K562 (cell line): ENCODE measurements at places on chromosomes 7 and 10. TPM values are rescaled to one million over a fixed set of nuclear protein-coding genes. Genes with fewer than 3 reads are reported as not detected.

- peaks cover 3% of the 10 kb centered on the region; the same call in 2 of the 3 replicates for H3K4me1 ChIP-seq
- no peak for DNase-seq
- H3K4me3 ChIP-seq = no peak overlapping the region
- no peak overlapping the region for H3K27ac ChIP-seq
Observed at GRCh38 chr10:110850099-110850498, 21.6 kb upstream of the PDCD4 start.

GRCh38 chr7:133676805-133677370, 424.0 kb downstream of the EXOC4 start:
- H3K27me3 ChIP-seq = no peaks in the 10 kb centered on the region
- H3K36me3 ChIP-seq = no peaks in the 10 kb centered on the region
- H3K4me1 ChIP-seq = no peaks in the 10 kb centered on the region
- H3K27ac ChIP-seq = no peak overlapping the region

Gene CHST3
- 0.38 and 0.42 TPM in 2 replicates for total RNA-seq

GRCh38 chr7:10767771-10768170, 205.9 kb upstream of the PHF14 start:
- peaks cover 48% of the 10 kb centered on the region for H3K36me3 ChIP-seq
- no peak for DNase-seq
- H3K27me3 ChIP-seq = no peaks in the 10 kb centered on the region
- no peak overlapping the region for H3K4me3 ChIP-seq

- no peaks in the 10 kb centered on the region for H3K36me3 ChIP-seq
- no peaks in the 10 kb centered on the region for H3K4me1 ChIP-seq
- no peaks in the 10 kb centered on the region for H3K27me3 ChIP-seq
- H3K27ac ChIP-seq = no peak overlapping the region
- H3K4me3 ChIP-seq = no peak overlapping the region
Observed at GRCh38 chr7:84248267-84248666, 53.7 kb upstream of the SEMA3A start.

DNA sequence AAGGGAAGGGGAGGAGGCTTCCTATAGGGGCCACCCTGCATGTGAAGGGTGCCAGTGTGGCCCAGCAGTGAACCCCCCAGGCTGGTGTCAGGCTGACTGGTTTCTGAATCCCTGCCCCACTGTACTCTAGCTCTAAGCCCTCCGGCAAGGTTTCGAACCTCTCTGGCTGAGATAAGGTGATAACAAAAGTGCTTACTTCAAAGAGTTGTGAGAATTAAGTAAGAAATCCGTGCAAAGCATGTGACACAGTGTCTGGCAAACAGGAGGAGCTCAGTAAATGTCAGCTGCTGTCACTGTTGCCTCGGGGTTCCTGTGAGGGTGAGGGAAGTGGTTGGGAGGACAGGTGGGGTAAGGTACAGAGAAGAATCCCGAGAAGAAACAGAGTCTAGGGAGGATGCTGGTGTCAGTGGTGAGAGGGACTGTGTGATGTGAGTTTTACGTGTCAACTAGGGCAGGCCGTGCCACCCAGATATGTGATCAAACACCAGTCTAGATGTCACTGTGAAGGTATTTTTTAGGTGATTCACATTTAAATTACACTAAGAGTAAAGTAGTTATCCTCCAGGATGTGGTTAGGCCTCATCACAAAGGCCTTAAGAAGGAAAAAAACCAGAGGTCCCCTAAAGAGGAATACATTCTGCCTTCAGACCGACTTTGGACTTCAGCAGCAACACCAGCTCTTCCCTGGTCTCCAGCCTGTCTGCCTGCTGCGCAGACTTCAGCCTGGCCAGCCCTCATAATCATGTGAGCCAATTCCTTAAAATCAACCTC, 64.4 kb downstream of the BPGM start:
- no peak overlapping the region for H3K27ac ChIP-seq
- no peaks in the 10 kb centered on the region for H3K36me3 ChIP-seq
- H3K4me3 ChIP-seq = no peak overlapping the region
- no peaks in the 10 kb centered on the region for H3K4me1 ChIP-seq

Gene TMEM236
- total RNA-seq = 0.04 TPM in 2 replicates

Gene EPO
- not detected in 2 replicates for total RNA-seq

DNA sequence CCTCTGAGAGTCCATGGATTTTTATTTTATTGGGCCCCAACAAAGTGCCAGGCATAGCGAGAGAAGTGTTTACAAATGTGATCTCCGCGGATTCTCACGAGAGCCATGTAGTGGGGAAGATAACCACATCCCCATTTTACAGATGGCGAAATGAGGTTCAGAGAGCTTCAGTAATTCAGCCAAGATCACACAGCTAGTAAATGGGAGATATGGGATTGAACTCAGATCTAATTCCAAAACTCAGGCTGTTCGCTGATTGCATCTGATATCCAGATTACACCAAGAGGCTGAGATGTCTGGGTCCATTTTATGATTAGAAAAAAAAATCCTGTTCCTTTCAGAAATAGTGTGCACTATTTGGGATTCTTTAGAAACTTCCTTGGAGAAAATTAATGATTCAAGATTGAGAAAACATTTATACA, 1.3 kb downstream of the FAS start:
- H3K36me3 ChIP-seq = no peaks in the 10 kb centered on the region
- H3K4me1 ChIP-seq = no peaks in the 10 kb centered on the region
- H3K27me3 ChIP-seq = no peaks in the 10 kb centered on the region
- no peak for DNase-seq

DNA sequence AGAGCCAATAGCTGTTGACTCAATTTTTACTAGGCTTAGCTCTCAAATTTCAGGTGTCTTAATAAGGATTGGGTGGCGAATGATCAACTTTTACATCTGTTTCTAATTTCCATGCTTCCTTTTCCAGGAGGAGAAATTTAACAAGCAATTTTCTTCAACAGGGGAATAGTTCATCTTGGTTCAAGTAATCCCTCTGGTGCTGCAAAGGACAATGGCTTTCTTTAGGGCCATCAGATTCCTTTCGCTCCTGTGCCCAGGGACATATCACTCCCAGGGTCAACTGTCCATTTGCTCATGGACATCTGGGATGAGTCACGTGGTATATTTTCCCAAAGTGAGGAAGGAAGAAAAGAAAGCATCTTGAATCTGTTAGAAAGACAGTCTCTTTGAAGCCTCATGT, 313.3 kb downstream of the FRMD4A start:
- no peak overlapping the region for H3K27ac ChIP-seq
- no peaks in the 10 kb centered on the region for H3K4me1 ChIP-seq
- H3K36me3 ChIP-seq = no peaks in the 10 kb centered on the region

Gene MBL2
- total RNA-seq = not detected in 2 replicates

DNA sequence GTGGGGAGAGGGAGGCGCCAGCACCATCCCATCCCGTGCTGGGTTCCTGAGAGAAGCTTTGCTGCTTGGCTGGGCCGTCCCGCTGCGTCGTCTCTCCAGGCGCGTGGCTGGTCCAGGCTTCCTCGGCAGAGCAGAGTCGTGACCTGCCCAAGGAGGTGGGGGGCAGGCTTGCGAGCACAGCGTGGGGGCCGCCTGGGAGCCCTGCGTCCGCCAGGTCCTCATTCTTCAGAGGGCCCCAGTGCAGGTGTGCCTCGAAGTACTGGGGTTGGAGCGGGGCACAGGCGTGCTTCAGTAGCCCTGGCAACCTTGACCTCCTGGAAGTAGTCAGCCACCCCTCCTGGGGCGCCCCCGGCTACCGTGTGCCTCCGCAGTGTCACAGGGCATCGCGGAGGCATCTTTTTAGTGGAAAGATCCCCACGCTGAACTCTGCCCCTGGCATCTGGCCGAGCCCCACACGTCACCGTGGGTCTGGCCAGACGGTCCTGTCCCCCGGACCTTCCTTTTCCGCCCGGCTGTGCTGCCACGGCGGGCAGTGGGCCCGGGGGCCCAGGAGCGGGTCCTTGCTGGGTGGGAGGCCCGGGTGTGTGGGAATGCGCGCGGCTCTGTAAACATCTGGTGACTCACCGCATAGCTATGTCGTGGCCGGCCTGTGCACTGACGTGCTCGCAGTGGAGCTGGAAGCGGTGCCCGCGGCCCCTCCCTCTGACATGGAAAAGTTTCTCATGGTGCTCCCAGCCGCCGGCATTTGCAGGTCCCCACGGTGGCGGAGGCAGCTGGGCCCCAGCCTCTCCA, 6.4 kb downstream of the MAFK start:
- no peaks in the 10 kb centered on the region for H3K27me3 ChIP-seq
- no peak overlapping the region for H3K4me3 ChIP-seq
- peak overlapping the region; percentile 25; the same call in 2 of the 3 replicates for H3K27ac ChIP-seq

Gene PTPRZ1
- 0.04 and 0.11 TPM in 2 replicates for total RNA-seq

DNA sequence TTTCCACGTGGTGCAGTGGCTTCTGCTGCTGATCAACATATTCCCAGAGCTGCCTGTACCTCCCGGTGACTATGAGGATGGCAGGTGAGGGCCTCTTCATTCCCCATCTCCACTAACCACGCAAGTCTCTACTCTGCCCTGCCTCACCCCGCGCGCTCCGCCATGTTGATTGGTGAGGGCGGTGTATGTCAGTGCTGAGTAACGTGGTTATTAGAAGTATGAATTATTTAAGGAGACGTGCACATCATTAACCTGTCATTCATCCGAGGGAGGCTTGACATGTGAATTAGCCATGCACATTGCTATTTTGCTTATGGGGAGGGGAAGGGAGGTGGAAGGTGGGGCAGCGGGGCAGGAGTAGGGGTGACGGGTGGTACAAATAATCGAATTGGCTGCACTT, 138.6 kb downstream of the SORCS3 start:
- DNase-seq = no peak
- H3K27me3 ChIP-seq = no peaks in the 10 kb centered on the region
- H3K4me1 ChIP-seq = no peaks in the 10 kb centered on the region
- H3K36me3 ChIP-seq = no peaks in the 10 kb centered on the region
- H3K4me3 ChIP-seq = no peak overlapping the region

GRCh38 chr10:89217057-89217990, 10.2 kb upstream of the CH25H start:
- H3K27me3 ChIP-seq = peaks cover 4% of the 10 kb centered on the region
- no peaks in the 10 kb centered on the region for H3K36me3 ChIP-seq
- no peak overlapping the region for H3K4me3 ChIP-seq
- DNase-seq = peak; percentile 10

Gene RAPGEF5
- 1.8 and 3.1 TPM in 2 replicates for total RNA-seq

DNA sequence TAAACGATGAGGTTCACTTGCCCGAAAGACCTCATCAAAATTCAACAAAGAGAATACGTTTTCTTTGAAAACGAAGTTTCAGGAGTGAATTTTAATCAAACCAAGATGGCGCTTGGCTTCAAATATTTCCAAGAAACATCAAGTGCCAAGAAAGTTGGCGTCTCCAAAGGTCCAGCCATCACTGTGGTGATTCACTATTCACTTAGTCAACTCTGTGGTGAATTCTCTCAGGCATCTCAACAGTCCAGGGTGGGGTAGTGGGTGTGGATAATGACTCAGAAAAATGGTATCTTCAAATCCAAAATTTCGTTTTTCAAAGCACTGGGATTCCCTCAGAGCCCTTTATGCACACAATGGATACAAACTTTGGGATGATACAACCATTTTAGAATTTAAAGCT, 133.1 kb downstream of the SVIL start:
- no peaks in the 10 kb centered on the region for H3K36me3 ChIP-seq
- no peak overlapping the region for H3K27ac ChIP-seq
- peaks cover 17% of the 10 kb centered on the region for H3K27me3 ChIP-seq
- peak; percentile 30 for DNase-seq

- H3K4me3 ChIP-seq = no peak overlapping the region
- H3K4me1 ChIP-seq = peaks cover 5% of the 10 kb centered on the region
- H3K36me3 ChIP-seq = no peaks in the 10 kb centered on the region
Observed at GRCh38 chr7:19104811-19105210, 12.6 kb downstream of the TWIST1 start.

Gene FKBP6
- not detected in 2 replicates for total RNA-seq

GRCh38 chr10:17227367-17228090, 512 bp upstream of the VIM start:
- H3K4me3 ChIP-seq = peak overlapping the region; percentile 71
- H3K27ac ChIP-seq = peak overlapping the region; percentile 82
- no peak for DNase-seq
- H3K36me3 ChIP-seq = peaks cover 20% of the 10 kb centered on the region; the same call in 2 of the 3 replicates
- H3K4me1 ChIP-seq = peaks cover 21% of the 10 kb centered on the region; the same call in 2 of the 3 replicates

- no peaks in the 10 kb centered on the region for H3K36me3 ChIP-seq
- H3K27me3 ChIP-seq = no peaks in the 10 kb centered on the region; the same call in 2 of the 3 replicates
- no peak overlapping the region for H3K4me3 ChIP-seq
- no peak overlapping the region for H3K27ac ChIP-seq
- peak; percentile 43 for DNase-seq
Observed at GRCh38 chr10:69856601-69857166, 55.0 kb downstream of the COL13A1 start.

Gene SPDYE9
- not detected in 2 replicates for total RNA-seq

- H3K4me1 ChIP-seq = no peaks in the 10 kb centered on the region
Observed at GRCh38 chr10:22420787-22421517, 75.7 kb downstream of the SPAG6 start.

- H3K27me3 ChIP-seq = no peaks in the 10 kb centered on the region
- DNase-seq = no peak
- no peaks in the 10 kb centered on the region for H3K4me1 ChIP-seq
- H3K4me3 ChIP-seq = no peak overlapping the region
- no peak overlapping the region for H3K27ac ChIP-seq
Observed at GRCh38 chr7:17654940-17655339, 285.4 kb downstream of the SNX13 start.

DNA sequence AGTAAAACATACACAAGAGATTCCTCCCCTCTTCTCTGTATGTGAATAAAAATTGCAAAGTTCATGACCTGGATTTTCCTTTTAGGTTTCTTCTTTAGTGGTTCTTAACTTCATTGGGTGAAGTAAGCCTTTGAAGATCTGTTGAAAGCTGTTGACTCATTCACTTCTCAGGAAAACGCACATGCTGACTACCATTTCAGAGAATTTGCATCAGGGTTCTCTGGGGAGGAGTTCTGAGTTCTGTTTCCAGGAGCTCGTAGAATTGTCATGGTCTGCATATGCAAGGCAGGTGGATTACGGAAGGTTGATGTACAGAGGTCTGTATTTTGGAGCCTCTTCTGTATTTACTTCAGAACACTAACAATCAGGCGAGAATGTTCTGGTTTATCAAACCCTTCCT, 962 bp upstream of the SLC26A4 start:
- no peak overlapping the region for H3K4me3 ChIP-seq
- peak overlapping the region; percentile 39; the same call in 2 of the 3 replicates for H3K27ac ChIP-seq
- H3K27me3 ChIP-seq = no peaks in the 10 kb centered on the region
- H3K36me3 ChIP-seq = no peaks in the 10 kb centered on the region
- peak; percentile 39 for DNase-seq

GRCh38 chr7:87398446-87398845, 53.0 kb downstream of the CROT start:
- H3K4me3 ChIP-seq = no peak overlapping the region
- DNase-seq = no peak
- H3K36me3 ChIP-seq = peaks cover 2% of the 10 kb centered on the region; the same call in 1 of the 3 replicates
- no peak overlapping the region for H3K27ac ChIP-seq
- H3K4me1 ChIP-seq = no peaks in the 10 kb centered on the region; the same call in 2 of the 3 replicates

DNA sequence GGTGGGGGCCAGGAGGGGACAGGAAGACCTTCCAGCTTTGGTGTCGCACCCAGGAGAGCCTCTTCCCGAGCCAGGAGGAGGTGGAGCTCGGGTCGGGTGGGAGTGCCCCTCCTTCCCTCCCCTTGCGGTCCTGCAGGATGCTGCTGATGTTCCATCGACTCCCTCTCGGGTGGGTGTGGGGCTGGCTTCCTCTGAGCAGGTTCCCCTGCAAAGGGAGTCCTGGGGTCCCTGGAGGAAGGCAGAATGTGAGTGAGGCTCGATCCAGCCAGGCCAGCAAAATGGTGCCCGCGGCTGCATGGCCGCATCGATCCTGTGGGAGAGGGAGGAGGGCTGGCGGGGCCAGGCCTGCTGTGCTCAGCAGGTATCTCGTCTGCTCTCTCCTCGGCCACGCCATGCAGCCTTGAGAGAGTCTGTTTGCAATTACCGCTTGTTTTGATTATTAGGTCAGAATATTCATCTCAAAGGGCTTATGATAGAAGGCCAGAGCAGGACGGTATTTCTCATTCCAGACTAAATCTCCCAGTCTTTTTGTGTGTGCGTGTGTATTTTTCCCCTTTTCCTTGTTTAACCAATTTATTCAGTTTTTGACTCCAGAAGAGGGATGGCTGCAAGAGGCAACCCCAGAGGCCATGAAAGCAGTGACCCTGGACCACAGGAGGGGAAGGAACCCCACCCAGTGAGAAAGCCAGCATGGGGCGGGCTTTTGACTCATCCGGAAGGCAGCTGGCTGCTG, 137.3 kb upstream of the ZMIZ1 start:
- H3K27me3 ChIP-seq = peaks cover 84% of the 10 kb centered on the region
- DNase-seq = no peak
- H3K27ac ChIP-seq = no peak overlapping the region
